ENCODE measurements at places on chromosomes 3 and 15. TPM values are rescaled to one million over a fixed set of nuclear protein-coding genes. Genes with fewer than 3 reads are reported as not detected.

DNA sequence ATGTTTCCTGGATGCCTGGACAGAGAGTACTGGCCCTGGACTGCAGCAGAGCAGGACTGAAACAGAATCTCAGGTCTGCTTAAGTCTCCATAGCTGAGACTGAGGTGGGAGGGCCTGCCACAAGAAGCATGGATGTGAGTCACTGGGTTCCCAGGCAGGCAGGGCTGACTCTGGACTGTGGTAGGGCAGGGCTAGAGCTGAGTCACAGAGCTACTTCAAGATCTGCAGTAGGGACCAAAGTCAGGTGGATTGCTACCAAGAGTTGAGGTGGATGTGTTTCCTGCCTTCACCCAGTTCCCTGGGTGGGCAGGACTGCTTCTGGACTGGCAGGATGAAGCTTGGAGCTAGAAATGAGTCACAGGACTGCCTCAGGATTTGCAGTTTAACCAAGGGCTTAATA, 282.9 kb downstream of the AGBL1 start:
- DNase-seq = peak; percentile 25

GRCh38 chr3:118298133-118298532, 736.5 kb downstream of the IGSF11 start:
- DNase-seq = no peak

DNA sequence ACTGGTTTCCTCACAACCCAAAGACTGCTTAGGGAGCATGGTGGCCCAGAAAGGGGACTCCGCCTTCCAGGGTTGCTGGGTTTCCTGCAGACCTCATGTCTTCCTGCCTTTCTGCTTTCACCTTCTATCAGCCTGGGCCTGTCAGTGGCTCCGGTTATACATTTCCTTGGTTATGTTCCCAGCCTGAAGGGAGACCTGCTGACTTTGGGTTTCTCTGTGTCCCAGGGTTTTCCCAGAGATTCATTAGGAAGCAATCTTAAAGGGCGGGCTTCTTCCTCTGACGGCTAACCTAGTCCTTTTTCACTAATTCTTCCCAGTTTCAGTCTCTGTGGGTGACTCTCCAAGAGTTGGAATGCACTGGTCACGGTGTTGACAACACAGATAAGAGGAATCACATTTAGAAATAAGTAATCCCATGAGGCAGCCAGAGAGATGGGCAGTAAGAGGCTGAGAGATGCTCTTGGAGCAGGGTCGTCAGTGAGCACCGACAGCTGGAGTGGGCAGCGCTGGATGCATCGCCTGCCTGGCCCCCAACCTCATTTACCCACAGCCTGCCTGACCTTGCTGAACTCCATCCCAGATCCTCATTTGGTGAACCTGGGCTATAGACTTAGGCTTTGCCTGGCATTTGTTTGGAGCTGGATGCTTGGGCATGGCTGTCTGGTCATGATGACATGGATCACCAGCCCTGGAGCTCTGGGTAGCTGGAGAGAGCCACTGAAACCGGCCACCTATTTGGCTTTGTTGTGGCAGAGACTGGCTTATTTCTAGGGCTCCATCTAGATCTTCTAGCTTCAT, 10.0 kb upstream of the EHD4 start:
- no peak for DNase-seq

- no peak for DNase-seq
Measured at GRCh38 chr3:139267300-139268246, 76.2 kb upstream of the MRPS22 start.

DNA sequence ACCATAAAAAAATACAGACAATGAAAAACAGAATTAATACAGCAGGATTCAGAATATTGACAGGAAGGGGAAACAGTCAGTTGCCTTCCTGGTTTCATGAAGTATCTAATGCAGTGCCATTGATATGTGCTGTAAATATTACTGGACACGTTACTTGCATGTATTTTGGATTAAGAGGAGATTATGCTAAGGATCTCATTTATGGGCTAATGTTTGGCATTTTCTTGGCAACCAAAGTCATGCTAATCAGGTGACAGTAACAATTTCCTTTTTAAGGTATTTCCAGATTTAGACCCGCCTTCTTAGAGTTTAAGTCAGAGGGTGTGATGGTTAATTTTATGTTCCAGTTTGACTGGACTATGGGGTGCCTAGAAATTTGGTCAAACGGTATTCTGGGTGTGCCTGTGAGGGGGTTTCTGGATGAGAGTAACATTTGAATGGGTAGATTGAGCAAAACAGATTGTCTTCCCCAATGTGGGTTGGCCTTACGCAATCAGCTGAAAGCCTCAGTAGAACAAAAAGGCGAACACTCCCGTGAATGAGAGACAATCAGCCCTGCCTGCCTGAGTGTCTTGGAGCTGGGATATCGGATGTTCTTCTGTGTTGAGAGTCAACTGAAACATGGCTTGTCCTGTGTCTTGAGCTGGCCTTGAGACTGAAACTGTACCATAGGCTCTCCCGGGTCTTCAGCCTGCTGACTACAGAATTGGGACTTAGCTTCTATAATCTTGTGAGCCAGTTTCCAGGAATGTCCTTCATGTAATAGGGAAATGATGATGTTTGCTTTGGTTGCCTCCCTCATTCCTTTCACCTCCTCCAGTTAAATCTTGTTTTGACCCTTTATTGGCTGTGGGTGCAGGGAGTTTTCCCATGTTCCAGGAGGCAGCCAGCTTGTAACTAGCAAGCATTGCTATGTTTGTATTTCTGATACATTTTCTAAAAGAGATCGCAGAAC, 10.5 kb downstream of the SQOR start:
- DNase-seq = no peak

- DNase-seq = no peak
Measured at GRCh38 chr3:148240351-148240750, 457.4 kb upstream of the AGTR1 start.

DNA sequence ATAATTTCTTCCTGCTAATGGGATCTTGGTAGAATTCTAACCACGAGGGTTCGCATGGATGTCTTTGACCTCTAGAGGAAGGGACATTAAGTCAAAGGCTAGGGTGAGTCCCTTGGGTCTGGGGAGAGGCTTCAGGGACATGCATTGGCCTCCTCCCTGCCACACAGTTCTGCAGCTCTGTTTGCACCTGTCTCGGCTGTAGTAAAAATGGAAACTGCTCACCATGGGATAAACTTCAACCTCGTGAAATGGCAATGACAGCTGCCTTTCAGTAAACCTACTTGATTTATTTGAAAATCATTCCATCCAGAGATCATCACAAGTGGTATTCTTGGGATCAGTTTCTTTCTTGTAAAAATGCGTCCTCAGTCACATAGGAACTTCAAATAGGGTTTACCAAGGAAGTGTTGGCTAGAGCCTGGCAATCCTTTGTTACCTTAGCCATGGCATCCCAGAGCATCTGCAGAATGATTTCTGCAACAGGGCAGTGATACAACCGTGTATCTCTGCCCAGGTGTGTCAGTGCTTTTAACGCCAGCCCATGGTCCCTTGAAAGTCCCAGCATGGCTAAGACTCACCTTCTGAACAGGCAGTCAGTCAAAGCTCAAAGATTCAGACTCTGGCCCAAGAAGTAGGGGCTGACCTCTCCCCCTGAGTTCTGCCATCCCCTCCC, 14.0 kb upstream of the LRTM1 start:
- DNase-seq = no peak

DNA sequence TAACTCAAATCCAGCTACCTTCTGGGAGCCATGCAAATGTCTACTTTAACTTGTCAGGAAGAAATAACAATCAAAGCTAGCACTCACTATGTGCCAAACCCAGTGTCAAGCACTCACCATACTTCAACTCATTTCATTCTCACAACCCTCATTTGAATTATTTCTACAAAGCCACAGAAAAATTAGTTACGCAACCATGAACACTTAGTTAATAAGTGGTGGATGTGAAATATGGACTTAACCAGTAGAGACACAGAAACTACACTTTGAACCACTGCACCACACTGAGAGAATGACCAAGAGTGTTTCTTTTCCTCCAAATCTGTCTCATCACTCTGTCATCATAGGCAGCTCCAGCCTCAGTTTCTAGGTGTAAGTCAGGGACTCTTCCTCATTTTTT, 91.0 kb upstream of the MBNL1 start:
- no peak for DNase-seq

- no peak for DNase-seq
Measured at GRCh38 chr15:71153823-71154524, 38.7 kb downstream of the THSD4 start.

GRCh38 chr3:187368251-187369088, at the start of gene RTP4:
Gene RTP4 (plus strand): TSS chr3:187368385. CDS start chr3:187368442, 57 bp downstream.
- DNase-seq = peak; percentile 4

GRCh38 chr15:90654233-90655136, 62.7 kb upstream of the BLM start:
- DNase-seq = no peak

DNA sequence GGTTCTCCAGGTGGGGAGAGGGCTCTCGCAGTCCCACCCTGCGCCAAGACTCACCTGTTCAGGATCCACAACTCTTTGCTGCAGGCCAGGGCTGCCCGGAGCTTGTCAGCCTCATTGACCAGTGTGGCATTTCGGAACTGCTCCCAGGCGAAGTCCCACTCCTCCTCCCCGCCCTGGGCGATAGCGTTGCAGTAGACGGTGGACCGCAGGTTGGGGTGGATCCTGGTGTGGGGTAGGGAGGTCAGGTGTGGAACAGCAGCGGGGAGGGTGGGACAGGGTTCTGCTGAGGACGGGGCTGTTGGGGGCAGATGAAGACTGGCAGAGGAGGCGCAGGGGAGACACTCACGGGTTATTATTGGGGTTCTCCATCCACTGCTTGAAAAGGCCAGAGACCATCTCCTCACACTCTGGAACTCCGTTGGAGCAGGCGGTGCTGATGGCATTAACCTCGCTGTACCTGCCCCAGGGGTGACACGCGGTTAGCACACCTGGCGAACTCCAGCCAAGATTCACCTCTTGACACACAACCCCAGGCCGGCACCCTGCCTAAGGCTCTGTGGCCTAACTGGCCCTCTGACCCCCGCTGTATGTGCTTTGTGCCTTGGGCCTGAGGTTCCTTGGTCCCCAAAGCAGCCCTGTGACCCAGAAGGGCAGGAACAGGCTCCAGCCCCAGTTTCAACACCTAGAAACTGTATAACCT, 16.1 kb downstream of the MESP2 start:
- no peak for DNase-seq

DNA sequence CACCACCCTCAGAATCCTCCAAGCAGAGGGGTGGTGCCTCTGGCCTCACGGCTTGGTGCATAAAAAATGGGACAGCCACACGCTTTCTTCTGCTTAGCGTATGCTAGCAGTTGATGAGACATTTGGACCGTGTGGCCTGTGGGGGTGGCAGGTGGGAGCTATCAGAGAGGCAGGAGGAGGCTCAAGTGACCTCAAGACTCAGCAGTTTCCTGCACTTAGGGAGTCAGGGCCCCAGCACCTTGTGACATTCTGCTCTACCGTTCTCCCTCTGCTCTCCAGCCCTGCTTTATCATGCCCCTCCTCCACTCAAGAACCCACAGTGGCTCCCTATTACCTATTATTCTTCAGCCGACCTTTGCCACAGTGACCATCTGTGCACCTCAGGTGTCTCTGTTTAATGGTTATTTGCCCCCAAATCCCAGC, 41.0 kb upstream of the CGNL1 start:
- DNase-seq = no peak

DNA sequence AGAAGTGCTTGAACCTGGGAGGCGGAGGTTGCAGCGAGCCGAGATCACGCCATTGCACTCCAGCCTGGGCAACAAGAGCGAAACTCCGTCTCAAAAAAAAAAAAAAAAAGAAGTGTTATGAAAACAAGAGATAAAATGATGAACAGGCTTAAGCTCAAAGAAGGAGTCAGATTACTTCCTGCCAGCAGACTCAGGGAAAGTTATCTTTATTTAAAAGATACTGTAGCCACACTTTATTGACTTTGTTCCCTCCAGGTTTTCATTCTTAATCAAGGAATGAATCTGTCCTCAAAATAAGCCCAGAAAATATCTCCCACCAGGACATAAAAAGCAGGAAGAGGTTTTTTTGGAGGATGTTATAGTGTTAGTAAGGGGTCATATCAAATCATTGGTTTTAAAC, 176.5 kb upstream of the KCNMB2 start:
- DNase-seq = no peak

DNA sequence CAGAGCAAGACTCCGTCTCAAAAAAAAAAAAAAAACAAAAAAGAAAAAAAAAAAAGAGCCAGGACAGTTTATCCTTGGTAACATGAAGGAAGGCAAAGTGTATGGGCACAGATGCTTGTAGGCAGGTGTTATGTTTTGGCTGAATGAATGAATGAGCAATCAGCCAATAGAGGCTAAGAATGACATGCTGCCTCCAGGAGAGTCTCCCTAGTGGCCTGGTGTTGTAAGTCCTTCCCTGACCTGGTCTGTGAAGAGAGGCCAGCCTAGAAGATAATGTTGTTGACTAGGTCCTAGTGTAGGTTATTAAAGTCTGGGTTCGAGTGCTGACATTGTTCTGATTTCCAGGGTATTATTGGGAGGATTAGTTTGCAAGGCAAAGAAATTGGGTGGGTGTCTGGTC, 24.9 kb downstream of the GYG1 start:
- DNase-seq = no peak

GRCh38 chr15:88619796-88620195, 1.3 kb upstream of the AEN start:
- DNase-seq = no peak

- DNase-seq = no peak
Measured at GRCh38 chr3:81419228-81419627, 342.2 kb downstream of the GBE1 start.

- DNase-seq = no peak
Measured at GRCh38 chr15:60757831-60758570, 279.1 kb upstream of the ICE2 start.

- peak; percentile 29 for DNase-seq
Measured at GRCh38 chr3:168984872-168985271, 678.6 kb downstream of the MECOM start.

DNA sequence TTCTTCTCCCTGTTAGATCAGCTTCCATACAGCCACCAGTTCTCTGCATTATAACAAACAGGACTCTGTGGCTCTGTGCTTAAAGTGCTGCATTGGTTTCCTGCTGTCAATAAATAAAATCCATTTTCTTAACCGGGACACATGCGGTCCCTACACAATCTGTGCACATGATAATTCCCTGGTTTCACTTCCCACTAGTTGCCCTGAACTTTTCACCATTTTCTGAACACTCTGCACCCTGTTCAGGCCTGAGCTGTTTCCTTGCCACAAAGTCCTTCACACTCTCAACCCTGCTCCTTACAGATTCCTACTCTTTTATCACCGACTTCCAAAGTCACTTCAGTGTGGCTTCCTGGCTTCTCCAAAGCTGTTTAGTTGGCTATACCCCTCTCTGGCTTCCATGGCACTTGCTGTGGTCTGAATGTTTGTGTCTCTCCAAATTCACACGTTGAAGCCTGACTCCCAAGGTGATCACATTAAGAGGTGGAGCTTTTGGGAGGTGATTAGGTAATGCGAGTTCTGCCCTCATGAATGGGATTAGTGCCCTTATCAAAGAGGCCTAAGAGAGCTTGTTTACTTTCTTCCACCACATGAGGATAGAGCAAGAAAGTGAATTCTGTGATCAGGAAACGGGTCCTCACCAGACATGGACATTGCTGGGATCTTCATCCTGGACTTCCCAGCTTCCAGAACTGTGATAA, 233.4 kb downstream of the CHST2 start:
- DNase-seq = no peak

The KIF7 gene
- total RNA-seq = 2.1 TPM

The OTOL1 gene
- total RNA-seq = not detected

The ST3GAL6 gene
- 3.6 TPM for total RNA-seq

The CSPG5 gene
- 1.2 TPM for total RNA-seq

The GPR27 gene
- total RNA-seq = not detected

The COL6A5 gene
- not detected for total RNA-seq

The RASL12 gene
- total RNA-seq = not detected

The SYNPR gene
- not detected for total RNA-seq

The SNURF gene
- total RNA-seq = not detected

Measured in HT-29 (cell line).